ENCODE measurements at places on chromosomes 1 and 21. TPM values are rescaled to one million over a fixed set of nuclear protein-coding genes. Genes with fewer than 3 reads are reported as not detected.

DNA sequence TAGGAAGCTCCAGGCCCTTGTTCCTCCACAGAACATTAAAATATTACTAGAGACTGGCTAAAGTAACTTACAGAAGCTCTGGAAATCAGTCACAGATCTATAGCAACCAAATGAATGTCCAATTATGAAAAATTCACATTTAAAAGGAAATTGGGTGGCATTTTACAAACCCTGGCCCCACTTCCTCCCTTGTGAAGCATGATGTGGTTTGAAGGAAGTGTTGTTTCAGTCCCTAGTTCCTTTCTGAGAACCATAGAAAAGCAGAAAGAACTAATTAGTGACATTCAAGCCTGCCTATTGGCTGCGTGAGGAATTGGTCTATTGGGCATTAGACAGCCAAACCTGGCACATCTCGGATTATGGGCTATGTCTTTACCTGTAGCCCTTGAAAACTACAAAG lies 649.7 kb upstream of the NEGR1 start:
- DNase-seq = no peak

Gene KRTCAP2
- total RNA-seq = 224 TPM

DNA sequence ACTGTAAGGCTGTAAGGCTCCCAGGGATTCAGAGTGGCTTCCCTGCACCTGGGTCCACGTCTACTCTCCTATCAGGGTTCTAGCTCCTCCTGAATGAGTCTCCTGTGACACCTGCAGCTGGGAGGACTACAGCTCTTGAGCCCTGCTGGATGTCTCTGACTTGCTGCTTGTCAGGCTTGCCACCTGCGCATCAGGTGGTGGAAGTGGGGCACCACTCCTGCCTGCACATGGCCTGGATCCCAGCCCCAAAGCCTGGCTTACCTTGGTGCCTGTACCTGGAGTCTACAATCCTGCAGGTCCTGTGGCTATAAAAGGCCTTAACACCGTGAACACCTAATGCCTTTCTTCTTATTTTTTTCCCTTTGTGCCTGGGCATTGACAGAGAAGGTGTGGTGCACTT lies 82.2 kb downstream of the FAM78B start:
- DNase-seq = no peak

Gene ZNF593OS
- not detected for total RNA-seq

- no peak for DNase-seq
These were observed 5.9 kb upstream of the LUZP1 start for GRCh38 chr1:23174426-23175110.

GRCh38 chr1:95699149-95699953 lies 465.3 kb downstream of the RWDD3 start:
- DNase-seq = no peak

DNA sequence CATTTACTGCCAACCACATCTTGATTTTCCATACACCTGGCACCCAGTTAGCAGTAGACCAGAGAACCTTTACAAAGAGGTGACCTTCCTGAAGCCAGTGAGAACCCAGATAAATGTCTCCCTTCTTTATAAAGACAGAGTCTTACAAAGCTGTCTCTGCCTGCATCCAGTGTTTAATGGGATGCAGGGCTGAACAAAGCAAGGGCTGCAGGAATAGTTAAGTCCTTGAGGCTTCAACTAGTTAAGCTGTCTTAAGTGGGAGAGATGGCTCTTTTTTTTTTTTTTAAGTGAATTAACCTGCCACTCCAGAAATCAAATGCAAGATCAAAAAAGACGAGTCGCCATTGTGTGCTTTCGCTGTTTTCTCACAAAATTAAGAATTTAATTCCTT lies 1.5 kb downstream of the AHCYL1 start:
- DNase-seq = no peak

GRCh38 chr1:55894521-55894920 lies 679.4 kb upstream of the USP24 start:
- DNase-seq = no peak

Gene EIF3I
- 187 TPM for total RNA-seq

GRCh38 chr1:232655746-232656085 lies 25.8 kb upstream of the SIPA1L2 start:
- DNase-seq = no peak

DNA sequence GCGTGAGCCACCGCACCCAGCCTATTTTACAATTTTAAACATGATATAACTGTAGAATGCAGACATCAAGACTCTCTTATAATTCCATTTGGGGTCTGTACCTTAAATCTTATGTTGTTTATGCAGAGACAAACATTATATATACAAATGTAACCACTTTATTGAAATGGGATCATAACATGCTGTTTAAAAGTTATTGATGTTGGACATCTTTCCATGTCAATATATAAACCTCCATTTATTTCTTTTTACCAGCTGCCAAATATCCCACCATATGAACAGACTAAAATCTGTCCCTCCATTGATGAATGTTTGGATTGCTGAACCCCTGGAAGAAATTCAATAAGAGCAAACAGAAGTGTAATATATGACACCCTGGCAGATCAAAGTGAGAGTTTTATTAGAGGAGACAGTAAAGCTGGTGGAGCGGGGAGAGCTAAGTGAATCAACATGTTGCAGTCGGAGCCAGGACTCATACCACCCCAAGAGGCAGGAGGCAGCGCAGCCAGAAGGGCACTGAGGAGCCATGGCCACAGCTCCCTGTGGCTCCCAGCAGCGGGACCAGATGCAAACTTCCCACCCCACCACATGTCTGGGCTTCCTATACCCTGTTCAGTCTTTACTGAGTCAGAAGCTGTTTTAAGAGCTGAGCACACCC lies 4.7 kb upstream of the PCSK9 start:
- DNase-seq = no peak

DNA sequence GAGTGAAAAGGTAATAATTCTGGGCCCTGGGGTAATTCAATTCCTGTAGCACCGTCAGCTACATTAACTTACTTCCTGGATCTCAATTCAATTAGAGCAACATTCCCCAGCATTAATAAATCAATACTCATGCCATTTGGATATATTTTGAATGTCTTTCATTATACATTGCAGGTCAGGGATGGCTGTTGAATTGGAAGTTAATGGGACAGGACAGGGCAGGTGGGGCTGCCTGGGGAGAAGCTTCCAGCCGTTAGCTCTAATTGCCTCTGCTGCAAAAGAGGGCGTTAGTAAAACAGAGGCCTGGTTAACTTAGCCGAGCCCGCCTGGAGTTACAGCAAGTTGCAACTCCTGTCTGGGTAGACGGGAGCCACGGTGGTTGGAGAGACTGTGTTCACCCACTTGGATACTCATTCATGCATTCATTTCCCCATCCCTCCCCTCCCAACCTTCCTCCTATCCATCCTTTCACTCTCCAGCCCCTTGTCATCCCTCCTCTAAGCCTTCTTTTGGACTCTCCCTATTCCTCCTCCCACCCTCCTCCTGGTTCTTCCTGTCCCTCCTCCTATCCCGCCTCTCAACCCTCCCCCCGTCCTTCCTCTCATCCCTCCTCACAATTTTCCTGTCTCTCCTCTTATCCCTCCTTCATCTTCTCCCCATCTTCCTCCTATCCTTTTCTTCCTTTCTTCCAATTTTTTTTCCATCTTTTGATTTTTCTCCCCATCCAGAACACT lies 137.6 kb upstream of the RUNX3 start:
- no peak for DNase-seq

DNA sequence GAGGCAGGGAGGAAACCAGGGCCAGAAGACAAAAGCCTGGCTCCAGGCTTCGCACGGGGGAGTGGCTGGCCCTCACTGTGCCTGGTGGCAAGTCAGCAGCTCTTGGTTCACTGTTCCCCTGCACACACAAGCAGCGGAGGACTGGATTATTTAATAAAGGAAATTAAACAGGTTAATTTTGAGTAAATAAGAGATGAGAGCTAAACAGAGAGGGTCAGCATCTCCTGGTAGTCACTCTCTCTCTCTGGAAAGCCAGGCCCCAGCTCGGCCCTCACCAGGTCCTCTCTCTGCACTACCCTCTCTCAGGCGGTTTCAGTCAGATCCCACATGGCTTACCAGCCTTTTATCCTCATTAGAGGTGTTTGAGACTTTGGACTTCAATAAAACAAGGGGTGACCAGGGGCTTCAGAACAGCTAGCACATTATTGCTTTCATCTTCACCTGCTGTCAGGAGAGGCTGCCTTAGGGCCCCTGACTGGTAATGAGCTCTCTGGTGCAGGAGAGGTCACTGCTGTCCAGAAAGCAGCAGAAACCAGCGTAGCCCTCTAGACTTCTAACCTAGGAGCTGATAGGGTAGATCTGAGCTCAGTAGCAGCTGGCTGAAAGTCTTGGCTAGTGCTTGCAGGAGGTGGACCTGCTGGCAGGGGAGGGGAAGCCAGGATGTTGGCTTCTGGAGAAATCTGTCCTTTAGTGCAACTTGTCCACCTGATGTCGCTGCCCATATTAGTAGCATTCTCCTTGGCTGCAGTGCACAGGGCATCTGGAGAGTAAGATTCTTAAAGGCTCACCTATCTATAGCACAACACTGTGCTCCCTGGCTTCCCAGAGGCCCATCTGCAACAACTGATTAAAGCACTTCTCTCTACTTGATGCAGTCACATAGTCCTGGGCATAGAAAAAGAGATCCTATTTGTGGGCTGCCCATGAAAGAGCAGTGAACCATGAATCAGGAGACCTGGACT lies 45.9 kb downstream of the SYT6 start:
- no peak for DNase-seq

Gene TCHHL1
- total RNA-seq = not detected

Gene OR2T35
- not detected for total RNA-seq

- peak; percentile 65 for DNase-seq
These were observed 2.4 kb downstream of the SLC27A3 start for GRCh38 chr1:153777648-153778047.

GRCh38 chr1:112722601-112723510 lies 7.7 kb upstream of the PPM1J start:
- no peak for DNase-seq

Gene KIF14
- 0.28 TPM for total RNA-seq

DNA sequence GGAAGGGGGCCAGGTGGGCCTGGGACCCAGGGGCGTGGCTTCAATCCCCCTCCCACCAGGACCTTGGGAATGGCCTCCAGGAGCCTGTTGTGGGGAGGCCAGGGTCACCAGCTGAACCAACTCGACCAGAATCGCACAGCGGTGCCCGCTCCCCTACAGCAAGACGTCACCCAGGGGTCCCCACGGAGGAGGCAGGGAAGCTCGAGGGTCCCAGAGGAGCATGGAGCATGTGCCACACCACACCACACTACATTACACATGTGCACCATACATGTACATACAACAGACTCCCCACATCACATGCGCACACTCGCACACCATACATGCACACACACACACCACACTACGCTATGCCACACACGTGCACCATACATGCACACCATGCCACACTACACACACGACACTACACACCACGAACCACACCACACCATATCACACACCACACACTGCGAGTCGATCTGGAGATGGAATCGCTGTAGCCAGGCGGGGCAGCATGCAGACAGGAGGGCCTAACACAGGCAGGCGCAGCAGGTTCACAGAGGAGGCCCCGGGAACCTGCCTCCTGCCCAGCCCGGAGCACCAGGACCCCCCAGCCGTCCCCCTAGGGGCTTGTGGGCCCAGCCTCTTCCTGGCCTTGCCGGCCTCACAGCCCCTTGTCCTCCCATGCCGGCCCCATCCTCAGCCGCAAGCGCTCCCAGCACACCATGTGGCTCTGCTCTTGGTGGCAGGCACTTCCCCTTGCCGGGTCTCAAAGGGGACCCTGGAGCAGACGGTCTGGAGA lies 596 bp downstream of the ITGB2 start:
- DNase-seq = no peak

Gene C8B
- total RNA-seq = not detected

Measured in adrenal gland (tissue), 19 donors.